ENCODE measurements at places on chromosomes 6 and 20.

DNA sequence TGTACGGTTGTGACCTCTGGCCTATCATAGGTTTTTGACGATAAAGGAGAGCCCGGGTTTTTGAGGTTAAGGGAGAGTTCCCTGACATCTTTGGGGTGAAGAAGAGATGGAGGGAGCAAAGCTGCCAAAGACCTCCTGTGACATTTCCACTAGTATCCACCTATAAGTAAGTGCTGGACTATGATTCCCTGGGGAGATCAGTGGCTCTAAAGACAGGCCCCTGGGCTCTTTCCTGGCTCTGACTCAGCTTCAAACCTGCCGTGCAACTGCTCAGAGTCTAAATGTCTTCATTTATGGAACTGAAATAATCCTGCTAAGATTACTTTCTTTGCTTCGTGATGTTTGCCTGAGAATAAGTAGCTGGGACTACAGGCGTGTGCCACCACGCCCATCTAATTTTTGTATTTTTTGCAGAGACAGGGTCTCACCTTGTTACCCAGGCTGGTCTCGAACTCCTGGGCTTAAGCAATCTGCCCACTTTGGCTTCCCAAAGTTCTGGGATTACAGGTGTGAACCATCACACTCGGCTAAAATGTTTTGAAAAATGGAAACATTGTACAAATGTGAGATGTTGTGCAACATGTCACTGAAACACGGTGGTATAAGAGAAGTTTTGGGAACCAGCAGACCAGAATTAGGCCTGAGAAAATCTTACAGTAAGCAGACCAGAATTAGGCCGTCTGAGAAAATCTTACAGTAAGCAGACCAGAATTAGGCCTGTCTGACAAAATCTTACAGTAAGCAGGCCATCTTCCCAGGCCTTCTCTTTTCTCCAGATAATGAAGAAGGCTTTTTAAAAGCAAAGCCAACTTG is 1.1 kb upstream of the PAQR8 start:
- no peaks in the 10 kb centered on the region for H3K27me3 ChIP-seq
- no peaks in the 10 kb centered on the region for H3K36me3 ChIP-seq
- no peak for DNase-seq
- no peak overlapping the region for H3K4me3 ChIP-seq
- H3K4me1 ChIP-seq, result peaks cover 3% of the 10 kb centered on the region

GRCh38 chr6:617456-618100 is 39.3 kb downstream of the HUS1B start:
- H3K27ac ChIP-seq, result no peak overlapping the region
- H3K4me1 ChIP-seq, result no peaks in the 10 kb centered on the region
- H3K4me3 ChIP-seq, result no peak overlapping the region
- no peak for DNase-seq
- H3K27me3 ChIP-seq, result no peaks in the 10 kb centered on the region
- H3K36me3 ChIP-seq, result no peaks in the 10 kb centered on the region

GRCh38 chr6:2745246-2745645 is 5.5 kb downstream of the MYLK4 start:
- H3K4me1 ChIP-seq, result no peaks in the 10 kb centered on the region
- H3K27me3 ChIP-seq, result no peaks in the 10 kb centered on the region
- H3K4me3 ChIP-seq, result no peak overlapping the region
- no peaks in the 10 kb centered on the region for H3K36me3 ChIP-seq
- no peak for DNase-seq
- no peak overlapping the region for H3K27ac ChIP-seq

DNA sequence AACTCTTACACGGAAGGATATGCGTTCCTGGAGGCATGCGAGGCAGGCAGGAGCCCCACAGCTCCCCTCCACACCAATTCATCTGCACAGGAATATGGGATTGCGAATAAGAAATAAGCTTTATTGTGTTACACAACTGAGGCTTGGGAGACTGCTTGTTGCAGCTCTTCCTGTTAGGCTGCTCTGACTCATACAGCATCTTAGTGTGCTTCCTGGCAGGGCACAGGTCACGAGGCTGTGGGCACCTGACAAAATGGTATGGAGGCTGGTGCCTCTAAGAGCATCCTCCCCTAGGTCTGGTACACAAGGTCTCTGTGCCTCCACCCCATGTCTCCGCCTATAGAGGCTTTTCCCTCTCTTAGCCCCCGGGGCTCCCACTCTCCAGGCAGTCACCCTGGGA is 6.8 kb downstream of the SLC22A3 start:
- DNase-seq, result peak; percentile 84
- peak overlapping the region; percentile 14 for H3K4me3 ChIP-seq
- H3K36me3 ChIP-seq, result peaks cover 2% of the 10 kb centered on the region

GRCh38 chr6:80249897-80250296 is 143.4 kb downstream of the BCKDHB start:
- no peaks in the 10 kb centered on the region for H3K4me1 ChIP-seq
- no peaks in the 10 kb centered on the region for H3K27me3 ChIP-seq
- DNase-seq, result no peak

DNA sequence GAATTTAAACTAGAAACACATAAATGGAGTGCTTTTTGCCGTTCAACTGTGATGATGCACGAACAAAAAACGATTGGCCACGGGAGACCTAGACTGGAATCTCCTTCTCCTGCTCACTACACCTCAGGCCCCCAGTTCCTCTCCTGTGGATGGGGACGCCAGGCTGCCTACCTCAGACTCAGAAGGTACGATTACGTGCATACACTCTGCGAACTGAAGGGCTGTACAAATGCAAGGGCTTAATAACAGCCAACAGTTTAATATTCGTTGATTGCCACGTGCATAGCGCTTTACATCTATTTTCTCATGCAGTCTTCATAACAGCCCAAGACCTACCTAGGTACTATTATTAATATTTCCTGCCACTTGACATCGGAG is 495 bp upstream of the ARMC2 start:
- peak overlapping the region; percentile 77 for H3K27ac ChIP-seq
- no peaks in the 10 kb centered on the region for H3K36me3 ChIP-seq
- no peaks in the 10 kb centered on the region for H3K4me1 ChIP-seq
- DNase-seq, result no peak
- H3K27me3 ChIP-seq, result no peaks in the 10 kb centered on the region

GRCh38 chr6:44156494-44157151 is 2.0 kb upstream of the CAPN11 start:
- no peak overlapping the region for H3K27ac ChIP-seq
- DNase-seq, result no peak
- no peak overlapping the region for H3K4me3 ChIP-seq
- no peaks in the 10 kb centered on the region for H3K4me1 ChIP-seq

- H3K27me3 ChIP-seq, result no peaks in the 10 kb centered on the region
- H3K4me3 ChIP-seq, result no peak overlapping the region
- H3K27ac ChIP-seq, result no peak overlapping the region
Measured at GRCh38 chr6:158467923-158468322, 92.0 kb upstream of the TMEM181 start.

DNA sequence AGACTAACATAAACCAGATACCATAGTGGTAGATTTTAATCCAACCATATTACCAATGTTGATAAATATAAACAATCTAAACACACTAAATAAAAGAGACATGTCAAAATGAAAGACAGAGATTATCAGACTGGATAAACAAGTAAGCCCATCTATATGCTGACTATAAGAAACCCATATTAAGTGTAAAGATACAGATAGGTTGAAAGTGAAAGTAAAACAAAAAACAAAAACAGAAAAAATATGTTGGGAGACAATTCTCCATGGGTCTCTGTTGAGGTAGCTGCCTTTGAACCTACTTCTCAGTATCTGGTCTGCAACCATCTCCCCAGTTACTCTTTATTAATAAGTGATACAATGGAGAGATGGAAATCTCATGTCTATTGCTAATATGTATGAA is 21.2 kb downstream of the REV3L start:
- no peak for DNase-seq
- H3K4me3 ChIP-seq, result no peak overlapping the region
- H3K4me1 ChIP-seq, result no peaks in the 10 kb centered on the region
- H3K27ac ChIP-seq, result no peak overlapping the region
- H3K36me3 ChIP-seq, result peaks cover 13% of the 10 kb centered on the region

- no peak overlapping the region for H3K4me3 ChIP-seq
- H3K27me3 ChIP-seq, result no peaks in the 10 kb centered on the region
- DNase-seq, result no peak
- H3K4me1 ChIP-seq, result no peaks in the 10 kb centered on the region
- H3K36me3 ChIP-seq, result no peaks in the 10 kb centered on the region
- no peak overlapping the region for H3K27ac ChIP-seq
Measured at GRCh38 chr6:159446340-159446739, 246.7 kb downstream of the SOD2 start.

DNA sequence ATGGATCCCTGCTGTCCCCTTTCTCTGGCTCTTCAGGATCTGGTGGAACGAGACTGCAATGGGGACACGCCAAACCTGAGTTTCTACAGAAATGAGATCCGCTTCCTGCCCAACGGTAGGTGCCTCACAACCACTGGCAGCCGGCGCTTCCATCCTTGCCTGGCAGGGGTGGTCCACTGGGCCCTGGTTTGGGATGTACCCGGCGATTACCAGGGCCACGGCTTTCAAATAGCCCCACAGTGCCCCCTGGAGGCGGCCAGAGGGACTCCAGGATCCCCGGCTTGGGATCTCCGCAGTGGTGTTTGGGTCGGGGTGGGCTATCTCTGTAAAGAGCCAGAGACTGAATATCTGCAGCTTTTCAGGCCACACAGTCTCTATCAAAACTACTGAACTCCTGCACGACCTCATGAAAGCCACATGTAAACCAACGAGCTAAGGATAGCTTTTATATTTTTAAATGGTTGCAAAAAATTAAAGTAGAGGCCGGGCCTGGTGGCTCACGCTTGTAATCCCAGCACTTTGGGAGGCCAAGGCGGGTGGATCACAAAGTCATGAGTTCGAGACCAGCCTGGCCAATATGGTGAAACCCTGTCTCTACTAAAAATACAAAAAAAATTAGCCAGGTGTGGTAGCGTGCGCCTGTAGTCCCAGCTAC is 3.7 kb downstream of the OGFR start:
- peaks cover 48% of the 10 kb centered on the region for H3K36me3 ChIP-seq
- H3K4me1 ChIP-seq, result peaks cover 16% of the 10 kb centered on the region
- DNase-seq, result no peak
- H3K27me3 ChIP-seq, result no peaks in the 10 kb centered on the region
- no peak overlapping the region for H3K4me3 ChIP-seq

Measured in ascending aorta (tissue), 2 donors.